ENCODE measurements at places on chromosomes 5 and 9.

DNA sequence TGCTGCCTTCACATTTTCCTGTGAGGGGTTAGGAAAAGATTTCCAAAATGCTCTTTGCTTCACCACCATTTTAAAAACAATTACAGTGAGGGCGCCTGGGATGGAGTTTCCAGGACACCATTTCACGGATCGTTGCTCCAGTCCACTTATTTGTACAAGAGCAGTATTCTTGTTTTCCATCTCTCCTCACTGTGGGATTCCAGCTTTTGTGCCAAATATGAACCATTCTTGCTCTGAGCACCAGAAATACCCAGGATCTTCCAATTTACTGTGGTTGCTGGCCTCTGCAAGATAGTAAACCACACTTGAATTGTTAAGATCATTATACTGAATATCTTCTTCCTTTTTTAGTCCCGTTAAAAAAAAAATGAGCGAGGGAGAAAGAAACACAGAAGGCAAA is 899.5 kb downstream of the TLE1 start:
- no peak for DNase-seq

GRCh38 chr5:100676817-100677631 is 141.8 kb downstream of the FAM174A start:
- DNase-seq, result no peak

GRCh38 chr9:122217640-122218039 is 11.1 kb downstream of the LHX6 start:
- DNase-seq, result no peak

- DNase-seq, result peak; percentile 42
Observed at GRCh38 chr5:431001-431710, 11.8 kb upstream of the EXOC3 start.

DNA sequence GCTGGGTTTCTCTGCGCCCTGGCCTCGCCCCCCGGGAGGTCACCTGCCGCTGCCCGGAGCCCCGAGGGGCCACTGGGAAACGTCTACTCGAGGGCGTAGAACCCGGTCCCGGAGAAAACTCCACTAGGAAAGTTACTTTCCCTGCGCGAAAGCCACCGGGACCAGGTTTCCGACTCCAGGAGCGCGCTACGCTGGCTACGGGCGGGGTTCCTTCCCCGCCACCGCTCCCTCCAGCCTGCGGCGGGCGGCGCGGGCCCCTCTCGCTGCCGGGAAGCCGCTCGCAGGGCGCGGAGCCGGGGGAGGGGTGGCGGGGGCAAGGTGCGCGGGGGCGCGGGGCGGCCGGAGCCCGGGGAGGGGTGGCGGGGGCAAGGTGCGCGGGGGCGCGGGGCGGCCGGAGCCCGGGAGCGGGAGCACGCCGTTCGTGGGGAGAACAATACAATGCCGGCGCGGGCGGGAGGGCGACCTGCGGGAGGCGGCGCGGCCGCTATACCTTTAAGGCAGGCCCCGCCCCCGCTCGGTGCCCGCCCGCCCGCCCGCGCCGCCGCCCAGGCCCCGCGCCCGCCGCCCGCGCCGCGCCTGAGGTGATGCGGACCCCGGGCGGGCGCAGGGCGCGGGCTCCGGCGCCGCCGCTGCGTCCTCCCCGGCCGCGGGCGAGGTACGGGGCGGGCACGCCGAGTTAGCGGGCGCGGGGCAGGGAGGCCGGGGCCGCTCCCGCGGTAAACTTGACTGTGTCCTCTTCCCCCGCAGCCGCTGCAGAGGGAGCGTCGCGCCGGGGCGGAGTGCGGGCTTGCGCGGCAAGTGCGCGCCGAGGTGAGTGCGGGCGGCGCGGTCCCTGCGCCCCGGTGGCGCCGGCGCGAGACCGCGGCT is 278.1 kb downstream of the AOPEP start:
- peak; percentile 48 for DNase-seq

Data from NCI-H2171 (cell line).